ENCODE measurements at places on chromosomes 5 and 9.

- no peak for DNase-seq
These were observed 13.6 kb downstream of the UBE2D2 start for GRCh38 chr5:139574641-139575312.

- DNase-seq, result peak; percentile 74
These were observed 11.7 kb upstream of the EXOSC2 start for GRCh38 chr9:130681769-130682420.

GRCh38 chr5:179697108-179697507 lies 1.7 kb upstream of the CANX start:
- DNase-seq, result no peak

DNA sequence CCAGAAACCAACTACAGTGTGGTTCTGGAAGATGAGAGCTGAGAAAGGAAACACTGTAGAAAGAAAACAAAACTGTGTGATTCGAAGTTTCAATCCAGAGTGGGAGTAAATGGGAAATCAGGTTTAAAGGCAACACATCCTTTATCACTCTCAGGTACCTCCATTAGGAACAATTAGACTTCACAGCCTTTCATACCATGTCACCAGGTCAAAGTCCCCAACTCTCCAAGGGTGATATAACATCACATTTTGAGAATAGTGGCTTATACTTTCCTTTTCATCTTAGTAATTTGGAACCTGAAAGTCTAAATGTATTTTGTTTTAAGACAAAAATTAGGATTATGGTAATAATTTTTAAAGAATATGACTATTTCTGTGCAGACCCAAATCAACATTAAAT lies 194.9 kb upstream of the WWC1 start:
- no peak for DNase-seq

GRCh38 chr5:16894236-16895057 lies 41.6 kb downstream of the MYO10 start:
- peak; percentile 55 for DNase-seq

GRCh38 chr5:179550511-179551342 lies at the start of gene RUFY1:
Gene RUFY1, plus strand, starts transcription at chr5:179550554. Its CDS starts 16 bp downstream, at chr5:179550570.
- DNase-seq, result peak; percentile 95

- DNase-seq, result no peak
These were observed 1016.3 kb upstream of the SEMA6A start for GRCh38 chr5:117590944-117591343.

- no peak for DNase-seq
These were observed 1637.8 kb upstream of the C9orf72 start for GRCh38 chr9:29211003-29211579.

DNA sequence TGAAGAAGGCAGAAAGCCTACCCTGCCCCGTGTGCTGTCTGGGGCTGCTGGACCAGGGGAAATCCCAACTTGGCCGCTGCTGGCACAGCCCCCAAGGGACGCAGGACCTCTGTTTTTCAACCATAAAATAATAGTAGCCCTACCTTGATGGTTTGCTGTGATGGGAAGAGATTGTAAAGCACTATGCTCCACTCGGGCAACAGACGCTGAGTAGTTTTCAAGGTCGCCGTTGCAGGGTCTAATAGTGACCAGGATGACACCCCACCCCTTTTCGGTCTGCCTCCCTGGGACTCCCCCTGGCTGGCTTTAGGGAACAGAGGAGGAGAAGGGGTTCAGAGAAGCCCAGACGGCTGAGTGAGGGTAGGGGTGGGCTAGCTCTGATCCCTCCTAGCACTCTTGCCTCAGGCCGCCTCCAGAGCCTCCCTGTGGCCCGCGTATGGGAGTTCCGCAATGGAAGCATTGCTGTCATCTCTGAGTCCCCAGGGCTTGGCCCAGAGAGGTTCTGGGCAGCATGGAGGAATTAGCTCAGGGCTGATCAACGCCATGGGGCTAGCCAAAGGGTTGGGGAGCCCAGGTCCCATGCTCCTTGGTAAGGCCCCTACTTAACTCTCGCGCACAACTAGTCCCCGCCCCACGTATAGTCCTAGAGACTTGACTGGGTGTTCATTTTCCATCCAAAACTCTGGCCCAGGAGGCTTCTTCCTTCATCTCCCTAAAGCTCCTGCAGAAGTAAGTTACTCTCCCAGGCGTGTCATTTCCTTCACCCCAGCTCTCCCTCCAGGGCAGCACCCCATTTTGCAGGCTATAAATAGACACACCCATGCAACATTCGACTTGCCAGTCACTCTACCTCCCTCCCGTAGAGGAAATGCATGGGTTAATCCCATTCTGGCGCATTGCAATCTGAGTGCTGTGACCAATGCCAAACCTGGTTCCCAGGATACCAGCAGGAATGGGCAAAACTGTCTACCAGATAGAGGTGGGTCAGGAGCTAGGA lies 1.1 kb upstream of the IRF1 start:
- DNase-seq, result no peak

GRCh38 chr5:159017786-159018185 lies 81.9 kb downstream of the EBF1 start:
- no peak for DNase-seq

DNA sequence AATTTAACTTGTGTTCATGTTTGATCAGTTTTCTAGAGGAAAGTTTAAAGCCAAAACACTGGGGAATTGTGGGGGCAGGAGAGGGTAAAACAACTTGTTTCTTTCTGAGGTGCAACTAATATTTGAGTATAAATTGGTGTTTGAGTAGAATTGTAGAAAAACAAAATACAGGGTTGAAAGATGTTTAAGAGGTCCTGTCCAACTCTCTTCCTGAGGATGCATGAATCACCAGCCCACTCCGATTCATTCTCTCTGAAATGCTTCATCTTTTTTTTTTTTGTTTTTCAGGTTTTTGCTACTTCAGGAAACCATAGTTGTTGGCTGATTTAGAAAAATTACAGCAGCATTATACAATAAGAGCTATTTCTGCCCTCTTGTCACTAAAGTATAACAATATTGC lies 42.4 kb upstream of the TMC1 start:
- no peak for DNase-seq

GRCh38 chr5:74949976-74950375 lies 83.8 kb upstream of the FAM169A start:
- no peak for DNase-seq

DNA sequence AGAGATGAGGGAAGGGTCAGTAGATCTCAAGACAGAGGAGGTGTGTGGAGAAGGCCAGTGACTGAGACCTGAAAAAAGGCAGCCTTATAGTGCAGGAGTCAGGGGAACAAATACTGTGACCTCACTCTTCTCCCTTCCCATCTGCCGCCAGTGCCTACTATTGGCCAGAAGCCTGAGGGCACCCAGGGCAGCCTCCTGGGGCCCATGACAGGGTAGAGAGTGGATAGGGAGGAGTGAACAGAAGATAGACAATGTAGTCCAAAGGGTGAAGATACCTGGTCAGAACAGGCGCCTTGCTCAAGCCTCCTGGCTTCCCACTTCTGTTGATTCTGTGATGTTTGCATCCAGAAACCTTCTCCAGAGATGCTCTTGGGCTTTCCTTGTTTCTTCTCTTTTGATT lies 196.7 kb downstream of the PBX3 start:
- no peak for DNase-seq

DNA sequence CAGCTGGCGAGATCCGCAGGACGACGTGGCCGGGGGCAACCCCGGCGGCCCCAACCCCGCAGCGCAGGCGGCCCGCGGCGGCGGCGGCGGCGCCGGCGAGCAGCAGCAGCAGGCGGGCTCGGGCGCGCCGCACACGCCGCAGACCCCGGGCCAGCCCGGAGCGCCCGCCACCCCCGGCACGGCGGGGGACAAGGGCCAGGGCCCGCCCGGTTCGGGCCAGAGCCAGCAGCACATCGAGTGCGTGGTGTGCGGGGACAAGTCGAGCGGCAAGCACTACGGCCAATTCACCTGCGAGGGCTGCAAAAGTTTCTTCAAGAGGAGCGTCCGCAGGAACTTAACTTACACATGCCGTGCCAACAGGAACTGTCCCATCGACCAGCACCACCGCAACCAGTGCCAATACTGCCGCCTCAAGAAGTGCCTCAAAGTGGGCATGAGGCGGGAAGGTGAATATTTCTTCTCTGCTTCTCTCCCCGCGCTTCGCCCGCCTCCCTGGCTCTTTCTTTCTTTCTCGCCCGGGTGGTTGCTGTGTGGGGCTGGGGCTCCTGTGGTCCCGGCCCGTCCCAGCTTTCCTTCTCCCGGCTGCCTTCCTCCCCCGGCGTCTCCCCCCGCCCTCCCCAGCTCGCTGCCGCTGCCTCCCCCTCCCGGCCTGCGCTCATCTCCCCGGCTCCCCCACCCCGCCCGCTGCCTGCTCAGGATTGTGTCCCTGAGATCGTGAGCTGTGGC lies 2.2 kb downstream of the NR2F1 start:
- peak; percentile 61 for DNase-seq

GRCh38 chr5:6279607-6280006 lies 98.7 kb downstream of the MED10 start:
- DNase-seq, result no peak

GRCh38 chr5:90096415-90097081 lies 313.0 kb downstream of the CETN3 start:
- DNase-seq, result no peak

DNA sequence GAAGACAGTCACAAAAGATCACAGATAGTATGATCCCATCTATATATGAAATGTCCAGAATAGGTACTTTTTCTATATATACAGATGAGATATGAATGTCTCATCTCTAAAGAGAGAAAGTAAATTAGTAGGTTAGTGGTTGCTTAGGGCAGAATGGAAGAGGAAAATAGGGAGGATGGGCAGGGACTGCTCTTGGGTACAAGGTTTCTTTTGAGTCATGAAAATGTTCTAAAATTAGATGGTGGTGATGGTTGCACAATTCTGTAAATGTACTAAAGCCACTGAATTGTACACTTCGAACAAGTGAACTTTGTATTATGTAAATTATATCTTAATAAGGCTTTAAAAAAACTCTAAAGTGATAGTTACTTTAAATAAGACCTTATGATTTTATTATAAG lies 59.6 kb upstream of the GRAMD2B start:
- no peak for DNase-seq

DNA sequence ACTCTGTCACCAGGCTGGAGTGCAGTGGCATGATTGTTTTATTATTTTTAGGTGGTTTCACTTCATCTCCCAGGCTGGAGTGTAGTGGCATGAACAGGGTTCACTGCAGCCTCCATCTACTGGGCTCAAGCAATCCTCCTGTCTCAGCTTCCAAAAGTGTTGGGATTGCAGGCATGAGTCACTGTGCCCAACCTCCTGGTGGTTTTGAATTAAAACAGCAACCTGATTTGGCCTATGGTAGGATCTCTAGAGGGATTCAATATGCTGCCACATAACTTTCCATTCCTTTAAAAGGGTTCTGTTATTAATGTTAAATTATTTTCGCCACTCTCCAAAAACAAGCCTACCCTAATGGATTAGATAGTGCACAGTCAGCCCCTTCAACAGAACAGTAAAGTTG lies 9.9 kb upstream of the HSPA4 start:
- DNase-seq, result no peak

DNA sequence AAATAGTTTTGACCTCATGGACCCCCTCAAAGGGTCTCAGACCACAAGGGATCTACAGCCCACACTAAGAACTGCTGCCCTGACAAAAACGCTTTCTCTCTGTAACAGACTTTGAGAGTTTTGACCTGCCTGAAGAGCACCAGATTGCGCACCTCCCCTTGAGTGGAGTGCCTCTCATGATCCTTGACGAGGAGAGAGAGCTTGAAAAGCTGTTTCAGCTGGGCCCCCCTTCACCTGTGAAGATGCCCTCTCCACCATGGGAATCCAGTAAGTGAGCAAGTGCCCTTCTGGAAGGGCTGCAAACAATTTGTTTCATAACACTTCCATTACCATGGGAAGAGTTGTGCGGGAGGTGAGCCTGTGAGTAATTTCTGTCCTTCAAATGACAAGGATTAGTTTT lies 6.0 kb downstream of the PTTG1 start:
- no peak for DNase-seq

- DNase-seq, result no peak
These were observed 5.2 kb upstream of the ITGA2 start for GRCh38 chr5:52983731-52984636.

DNA sequence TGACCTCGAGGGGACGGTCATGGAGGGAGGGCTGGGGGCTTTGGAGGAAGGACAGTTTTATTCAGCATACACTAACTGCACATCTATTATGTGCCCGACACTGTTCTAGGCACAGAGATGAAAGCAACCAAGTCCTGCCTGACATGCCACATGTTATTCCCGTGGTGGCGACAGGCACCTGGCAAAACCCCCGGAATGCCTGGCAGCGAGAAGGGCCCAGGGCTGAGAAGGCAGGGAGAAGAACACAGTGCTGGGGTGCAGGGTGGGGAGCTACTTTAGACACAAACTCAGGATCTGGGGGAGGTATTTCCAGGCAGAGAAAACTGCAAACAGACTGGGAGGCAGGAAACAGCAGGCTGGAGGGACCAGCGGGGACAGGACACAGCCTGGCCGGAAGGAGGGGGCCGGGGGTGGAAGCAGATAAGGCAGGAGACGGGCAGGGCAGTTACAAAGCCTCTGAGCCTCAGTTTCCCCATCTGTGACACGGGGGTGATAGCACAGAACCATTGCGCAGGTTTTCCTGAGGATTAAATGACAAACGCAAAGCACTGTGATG lies 77.7 kb downstream of the STK10 start:
- no peak for DNase-seq

DNA sequence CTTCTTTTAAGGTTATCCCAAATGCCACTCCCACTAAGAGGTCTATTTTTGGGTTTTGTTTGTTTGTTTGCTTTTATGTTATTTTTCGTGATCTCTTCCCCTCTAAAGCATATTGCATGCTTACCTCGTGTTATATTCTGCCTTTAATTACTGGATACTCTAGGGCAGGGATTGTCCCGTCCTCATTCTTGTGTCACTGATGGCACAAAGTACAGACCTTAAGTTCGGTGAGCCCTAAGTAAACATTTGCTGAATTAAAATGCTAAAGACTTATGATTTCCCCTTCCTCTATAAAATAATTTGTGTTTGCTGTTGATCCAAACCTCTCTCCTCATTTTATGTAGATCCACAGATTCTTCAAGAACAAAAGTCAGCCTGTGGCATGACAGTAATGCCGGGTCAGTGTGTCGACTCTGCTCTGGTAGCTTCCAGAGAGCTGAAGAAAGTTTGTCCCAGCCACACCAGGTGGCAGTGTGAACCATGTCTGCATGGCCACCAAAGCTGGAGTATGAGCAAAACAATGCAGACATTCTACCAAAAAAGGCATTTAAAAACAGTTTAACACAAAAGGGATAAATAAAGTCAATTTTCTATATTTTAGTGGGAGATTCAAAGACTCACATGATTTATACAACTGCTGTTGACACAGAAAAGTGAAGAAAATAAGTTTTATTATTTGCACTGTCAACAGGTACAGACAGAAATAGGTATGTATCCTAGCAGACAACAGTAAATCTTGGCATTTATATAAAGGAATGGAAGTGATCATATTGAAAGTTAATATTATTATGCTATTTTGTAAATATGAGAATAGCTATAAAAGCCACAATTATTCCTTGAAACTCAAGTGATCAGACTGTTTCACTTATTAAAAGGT lies 17.9 kb upstream of the POC5 start:
- DNase-seq, result no peak

DNA sequence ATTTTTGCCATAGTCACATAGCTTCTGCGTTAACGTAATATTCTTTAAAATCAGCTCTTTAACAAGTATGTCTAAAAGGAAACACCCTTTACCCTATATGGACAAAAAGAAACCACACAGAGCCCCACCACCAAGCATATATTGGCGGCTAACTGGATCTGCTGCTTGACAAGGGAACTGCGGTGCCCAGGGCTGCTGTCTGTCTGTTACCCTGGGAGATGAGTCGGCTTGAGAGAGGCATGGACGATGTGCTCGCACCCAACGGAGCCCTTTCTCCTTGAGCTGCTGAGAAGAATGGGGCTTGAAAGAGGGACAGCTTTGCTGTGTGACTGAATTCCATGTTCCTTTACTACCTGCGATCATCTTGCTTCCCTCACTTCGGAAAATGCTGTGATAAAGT lies 158.6 kb upstream of the SHB start:
- DNase-seq, result no peak
